IMR-90 (cell line): ENCODE measurements at places on chromosomes 12 and 14. TPM values are rescaled to one million over a fixed set of nuclear protein-coding genes. Genes with fewer than 3 reads are reported as not detected.

Gene ZNF891
- 0.36 and 0.56 TPM in 2 replicates for total RNA-seq

Gene IQSEC3
- total RNA-seq, result not detected in 2 replicates

Gene CLEC1B
- not detected in 2 replicates for total RNA-seq

Gene SLCO1B1
- total RNA-seq, result not detected in 2 replicates

Gene CIDEB
- under 0.01 TPM in 2 replicates for total RNA-seq

Gene LTBP2
- 23.8 and 26.7 TPM in 2 replicates for total RNA-seq

Gene CCDC175
- not detected in 2 replicates for total RNA-seq

Gene FAM186B
- 0.18 and 0.28 TPM in 2 replicates for total RNA-seq

Gene PLCZ1
- total RNA-seq, result not detected in 2 replicates

Gene NEDD1
- 48.0 and 60.5 TPM in 2 replicates for total RNA-seq

Gene TMEM119
- 6.7 and 8.1 TPM in 2 replicates for total RNA-seq

Gene SHMT2
- total RNA-seq, result 225 and 266 TPM in 2 replicates

Gene CLEC2D
- 0.72 and 1.1 TPM in 2 replicates for total RNA-seq

Gene CTDSP2
- total RNA-seq, result 79.4 and 114 TPM in 2 replicates

Gene VWF
- total RNA-seq, result under 0.01 TPM in 2 replicates

Gene RNASE2
- not detected in 2 replicates for total RNA-seq

Gene INHBC
- not detected in 2 replicates for total RNA-seq

Gene SART3
- total RNA-seq, result 37.8 and 61.7 TPM in 2 replicates

Gene KRT83
- not detected in 2 replicates for total RNA-seq

Gene IPO8
- total RNA-seq, result 31.5 and 31.9 TPM in 2 replicates

Gene BATF
- total RNA-seq, result not detected in 2 replicates

Gene RILPL2
- 1.8 and 2.2 TPM in 2 replicates for total RNA-seq

Gene ACSM4
- total RNA-seq, result not detected in 2 replicates
